ENCODE measurements at places on chromosomes 16 and 17.

- no peak for DNase-seq
These were observed 70.6 kb downstream of the CYB5B start for GRCh38 chr16:69494991-69495392.

DNA sequence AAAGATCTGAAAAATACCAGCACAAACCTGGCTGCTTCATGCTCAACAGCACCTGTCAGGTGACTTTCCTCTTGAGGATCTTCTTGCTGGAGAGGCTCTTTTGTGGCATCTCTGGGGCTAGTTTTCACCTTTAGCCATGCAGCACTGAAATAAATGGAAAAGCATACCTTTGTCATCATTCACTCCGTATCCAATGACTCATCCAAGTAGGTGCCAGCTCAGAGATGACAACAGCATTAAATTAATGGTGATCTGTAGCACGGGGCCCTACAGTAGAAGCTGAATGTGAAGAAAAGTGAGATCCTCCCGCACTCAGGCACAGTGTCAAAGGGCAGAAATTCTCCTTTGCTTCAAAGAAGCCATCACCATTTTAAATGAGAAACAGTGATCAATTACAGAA is 32.2 kb downstream of the KIAA0753 start:
- DNase-seq, result no peak

- no peak for DNase-seq
These were observed 56.3 kb downstream of the PITPNC1 start for GRCh38 chr17:67433248-67433924.

DNA sequence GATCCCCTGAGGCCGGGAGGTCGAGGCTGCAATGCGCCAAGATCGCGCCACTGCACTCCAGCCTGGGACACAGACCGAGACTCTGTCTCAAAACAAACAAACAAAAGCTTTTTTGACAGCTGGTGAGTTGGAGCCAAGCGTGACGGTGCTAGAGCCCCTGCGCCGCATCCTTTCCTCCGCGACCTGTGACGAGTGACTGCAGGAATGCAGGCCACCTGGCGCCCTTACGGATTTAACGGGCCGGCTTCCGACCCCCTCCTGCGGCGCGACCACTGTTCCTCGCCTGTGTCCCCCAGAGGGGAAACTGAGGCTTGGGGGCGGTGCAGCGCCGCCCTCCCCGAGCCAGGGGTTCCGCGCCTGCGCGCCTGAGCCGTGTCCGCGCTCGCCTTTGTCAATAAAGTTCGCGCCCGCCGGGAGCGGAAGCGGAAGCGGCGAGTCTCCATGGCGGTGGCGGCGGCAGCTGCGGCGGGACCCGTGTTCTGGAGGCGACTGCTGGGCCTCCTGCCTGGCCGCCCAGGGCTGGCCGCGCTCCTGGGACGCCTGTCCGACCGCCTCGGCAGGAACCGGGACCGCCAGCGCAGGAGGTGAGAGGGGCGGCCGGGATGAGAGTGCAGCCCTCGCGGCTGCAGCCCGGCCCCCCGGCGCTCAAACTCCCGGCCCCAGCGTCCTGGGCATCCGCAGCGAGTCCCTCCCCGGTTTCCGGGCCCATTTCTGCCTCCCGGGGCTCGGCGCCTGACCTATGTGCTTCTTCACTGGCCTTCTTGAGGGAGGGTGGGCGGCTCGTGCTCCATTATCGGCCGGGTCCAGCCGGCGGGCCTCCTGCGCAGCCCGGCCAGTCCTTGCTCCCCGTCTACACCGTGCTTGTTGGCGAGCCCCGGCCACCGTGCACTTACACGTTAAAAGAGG is at the start of gene PGS1:
TSS of gene PGS1 (plus strand) at position 425 of the 906 bp plus-strand sequence. CDS start at position 442, 17 bp downstream.
- DNase-seq, result peak; percentile 52

DNA sequence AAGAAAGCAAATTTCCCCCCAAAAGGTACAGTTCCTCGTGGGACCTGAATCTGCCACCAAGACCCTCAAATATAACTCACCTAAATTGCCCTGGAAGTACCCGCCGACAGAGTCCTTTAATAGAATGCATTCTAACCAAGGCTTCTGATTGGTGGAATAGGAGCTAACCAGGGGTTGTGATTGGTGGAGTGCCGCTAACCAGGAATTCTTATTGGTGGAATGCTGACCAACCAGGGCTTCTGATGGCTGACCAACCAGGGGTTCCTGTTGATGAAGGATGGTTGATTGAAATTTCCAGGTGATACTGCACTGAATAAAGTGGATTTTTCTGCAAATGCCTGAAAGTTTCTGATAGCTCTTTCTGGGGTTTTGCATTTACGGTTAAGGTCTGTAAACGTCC is 6.5 kb downstream of the TFAP4 start:
- DNase-seq, result no peak

DNA sequence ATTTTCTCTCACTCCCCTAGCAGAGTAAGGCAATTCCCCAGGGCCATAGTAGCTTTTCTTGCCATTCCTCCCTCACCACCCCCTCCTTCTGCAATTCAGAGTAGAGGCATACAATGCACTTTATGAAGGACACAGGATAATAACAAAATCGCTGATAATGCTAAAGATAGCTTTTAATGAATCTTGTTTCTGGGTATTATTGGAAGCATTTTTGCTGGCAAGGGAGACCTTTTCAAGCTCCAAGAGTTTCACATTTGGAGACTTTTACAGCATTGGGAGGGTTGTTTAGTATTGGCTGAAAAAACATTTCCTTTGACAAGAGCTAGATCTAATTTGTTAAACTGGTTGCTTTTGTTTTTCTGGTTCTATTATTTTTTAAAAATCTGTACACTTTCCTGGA is 573.0 kb upstream of the C16orf82 start:
- no peak for DNase-seq

GRCh38 chr17:69501591-69502468 is 87.3 kb downstream of the MAP2K6 start:
- DNase-seq, result no peak

DNA sequence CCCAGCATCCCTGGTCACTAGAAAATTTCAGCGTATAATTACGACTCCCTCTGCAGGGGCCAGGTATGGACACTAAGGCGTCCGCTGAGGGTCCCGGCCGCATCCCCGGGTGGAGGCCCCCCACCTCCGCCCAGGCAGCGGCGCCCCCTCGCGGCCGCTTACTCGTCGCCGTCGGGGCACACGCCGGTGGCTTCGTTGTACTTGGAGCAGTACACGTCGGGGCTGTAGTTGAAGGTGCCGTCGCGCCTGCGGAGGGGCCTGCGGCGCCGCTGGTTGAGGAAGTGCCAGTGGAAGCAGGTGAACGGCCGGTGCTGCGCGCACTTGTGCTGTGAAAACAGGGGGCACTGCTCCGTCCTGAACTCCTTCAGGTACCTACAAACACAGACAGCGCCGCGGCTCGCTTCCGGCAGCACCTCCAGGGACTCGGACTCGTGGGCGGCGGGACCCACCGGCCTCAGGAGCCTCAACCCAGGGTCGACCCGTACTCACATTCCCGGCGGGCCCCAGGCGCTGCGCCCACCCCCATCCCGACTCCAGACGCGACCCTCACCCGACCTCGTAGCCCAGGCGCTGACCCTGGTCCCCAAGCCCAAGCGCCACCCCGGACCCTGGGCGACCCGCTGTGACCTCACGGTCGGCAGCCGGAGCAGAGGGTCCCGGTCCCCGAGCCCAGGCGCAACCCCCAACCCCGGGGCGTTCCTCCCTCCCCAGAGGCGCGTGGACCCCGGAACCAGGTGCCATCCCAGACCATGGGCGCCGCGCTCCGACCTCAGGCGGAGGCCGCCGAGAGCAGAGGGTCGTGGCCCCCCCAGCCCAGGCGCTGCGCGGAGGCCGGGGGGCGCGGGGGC is 596 bp downstream of the UNKL start:
- DNase-seq, result peak; percentile 26

DNA sequence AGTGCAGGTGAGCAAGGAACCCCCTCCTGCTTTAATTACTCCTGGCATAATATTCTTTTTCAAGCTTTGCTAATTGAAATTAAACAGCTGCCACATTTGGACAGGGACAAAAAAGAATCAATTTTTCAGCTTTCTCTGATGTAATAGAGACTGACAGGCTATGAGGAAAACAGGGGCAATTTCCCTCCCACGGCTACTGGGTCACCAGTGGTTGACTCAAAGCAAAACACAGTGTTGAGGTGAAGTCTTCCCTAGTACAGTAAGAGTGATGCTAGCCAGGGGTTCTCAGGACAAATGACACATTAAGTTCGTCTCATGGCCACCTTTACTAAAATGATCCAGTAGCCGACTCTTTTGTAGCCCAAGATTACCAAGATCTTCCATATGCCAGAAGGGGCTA is 38.6 kb upstream of the PMFBP1 start:
- DNase-seq, result no peak

- no peak for DNase-seq
These were observed 45.0 kb downstream of the ABR start for GRCh38 chr17:1134634-1135324.

DNA sequence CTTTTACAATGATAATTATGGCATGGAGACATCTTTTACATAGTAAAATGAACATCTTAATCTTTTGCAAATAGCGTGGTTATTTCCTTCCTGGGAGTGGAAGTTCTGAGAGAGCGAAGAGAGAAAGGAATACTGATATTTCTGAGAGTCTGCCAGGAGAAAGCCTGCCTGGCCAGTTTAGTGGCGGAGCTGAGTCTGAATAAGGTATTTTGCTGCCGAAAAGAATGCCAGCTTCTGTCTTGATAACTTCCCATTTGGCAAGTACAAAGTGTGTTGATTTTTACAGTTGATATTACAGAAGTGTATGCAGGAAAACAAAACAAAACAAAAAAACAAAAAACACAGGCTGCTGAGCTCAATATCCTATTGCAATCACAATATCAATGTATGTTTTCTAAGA is 55.9 kb downstream of the KCNJ2 start:
- DNase-seq, result no peak

DNA sequence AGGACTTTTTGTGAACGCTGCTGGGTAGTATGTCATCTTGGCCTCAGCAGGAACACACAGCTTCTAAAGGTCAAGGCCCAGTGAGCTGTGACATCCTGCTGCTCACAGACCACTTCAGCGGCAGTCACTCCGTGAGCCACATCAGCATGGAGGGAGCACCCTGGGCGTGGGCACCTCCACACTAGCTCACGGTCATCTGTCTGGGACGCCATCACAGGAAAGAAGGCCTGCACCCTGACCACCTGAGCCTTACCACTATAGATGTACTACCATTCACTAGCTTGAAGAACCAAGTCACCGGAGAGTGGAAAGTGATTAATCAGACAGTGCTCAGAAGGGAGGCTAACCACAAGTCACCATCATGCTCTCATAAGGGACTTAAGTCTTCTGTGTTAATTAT is 3.3 kb downstream of the AXIN1 start:
- no peak for DNase-seq

- DNase-seq, result no peak
These were observed 2.4 kb downstream of the MAPK7 start for GRCh38 chr17:19380481-19381301.
